ENCODE measurements at places on chromosomes 3 and 15. TPM values are rescaled to one million over a fixed set of nuclear protein-coding genes. Genes with fewer than 3 reads are reported as not detected.

DNA sequence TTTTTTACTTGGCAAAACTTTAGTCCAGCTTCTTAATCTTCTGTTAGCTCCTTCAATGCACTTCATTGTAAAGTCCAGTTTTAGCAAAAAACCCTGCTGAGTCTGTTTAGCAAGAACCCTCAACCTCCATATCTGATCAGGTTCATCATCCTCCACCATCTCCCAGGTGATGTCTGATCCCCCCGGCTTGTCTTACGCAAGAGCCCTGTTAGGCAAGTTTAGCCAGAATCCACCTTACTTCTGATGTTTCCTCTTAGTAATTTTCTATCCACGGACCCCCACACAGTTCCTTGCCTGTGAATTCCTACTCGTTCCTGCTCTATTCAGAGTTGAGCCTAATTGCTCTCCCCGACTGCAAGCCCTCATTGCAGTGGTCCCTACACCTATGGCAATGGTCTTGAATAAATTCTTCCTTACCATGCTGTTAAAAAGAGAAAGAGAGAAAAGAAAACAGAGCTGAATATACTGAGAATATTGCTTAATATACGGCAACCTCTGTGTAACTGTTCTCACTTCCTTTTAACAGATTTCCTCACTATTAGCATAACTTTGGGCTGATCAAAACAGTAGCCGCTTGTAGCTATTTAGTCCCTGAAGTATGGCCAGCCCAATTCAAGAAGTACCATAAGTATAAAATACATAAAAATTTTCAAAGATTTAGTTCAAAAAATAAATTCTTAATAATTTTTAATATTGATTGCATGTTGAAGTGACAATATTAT lies 78.7 kb upstream of the MME start:
- no peak for DNase-seq

GRCh38 chr3:65728138-65728537 lies 310.6 kb downstream of the MAGI1 start:
- DNase-seq, result no peak

DNA sequence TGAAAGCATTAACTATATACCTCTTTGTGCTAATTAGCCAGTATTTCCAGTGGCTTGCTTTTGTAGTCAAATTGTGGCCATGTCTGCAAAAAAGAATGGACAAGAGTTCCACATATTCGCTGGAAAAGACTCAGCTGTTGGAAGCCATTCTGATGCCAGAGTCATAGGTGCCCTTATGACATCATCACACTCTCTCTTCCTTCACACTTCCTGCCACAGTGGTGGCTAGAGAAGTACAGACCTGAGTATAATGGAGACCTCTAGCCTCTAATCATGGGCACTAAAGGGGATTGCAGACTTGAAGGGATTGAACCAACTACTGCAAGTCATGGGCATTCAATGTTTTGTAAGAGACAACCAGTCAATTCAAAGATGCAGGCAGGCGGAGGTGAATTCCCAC lies 38.3 kb upstream of the IQCF6 start:
- DNase-seq, result no peak

The ZNF774 gene
- total RNA-seq, result 8.9 TPM

- DNase-seq, result no peak
These were observed 566.5 kb downstream of the ROBO2 start for GRCh38 chr3:77606372-77606771.

GRCh38 chr15:91849749-91850161 lies 3.8 kb upstream of the SLCO3A1 start:
- DNase-seq, result no peak

The FGF12 gene
- total RNA-seq, result 3.2 TPM

- no peak for DNase-seq
These were observed 29.9 kb upstream of the STT3B start for GRCh38 chr3:31502803-31503221.

DNA sequence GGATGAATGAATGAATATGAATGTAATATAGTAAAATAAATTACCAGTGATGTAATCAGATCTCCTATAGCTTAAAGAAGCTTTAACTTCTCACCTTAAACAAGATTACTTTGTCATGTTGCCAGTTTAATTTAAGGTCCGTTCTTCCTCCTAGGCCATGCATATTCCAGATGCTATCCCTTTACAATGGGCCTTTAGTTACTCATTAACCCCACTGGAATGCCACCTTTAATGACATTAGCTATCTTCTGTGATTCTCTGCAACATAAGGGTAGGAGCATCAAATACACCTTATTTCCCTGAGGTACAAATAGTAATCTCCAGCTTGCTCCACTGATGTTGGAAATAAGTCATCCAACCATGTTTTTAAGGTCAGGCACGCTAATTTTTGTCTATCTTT lies 63.0 kb upstream of the TIMP4 start:
- no peak for DNase-seq

GRCh38 chr3:13292375-13292774 lies 127.7 kb downstream of the NUP210 start:
- no peak for DNase-seq

DNA sequence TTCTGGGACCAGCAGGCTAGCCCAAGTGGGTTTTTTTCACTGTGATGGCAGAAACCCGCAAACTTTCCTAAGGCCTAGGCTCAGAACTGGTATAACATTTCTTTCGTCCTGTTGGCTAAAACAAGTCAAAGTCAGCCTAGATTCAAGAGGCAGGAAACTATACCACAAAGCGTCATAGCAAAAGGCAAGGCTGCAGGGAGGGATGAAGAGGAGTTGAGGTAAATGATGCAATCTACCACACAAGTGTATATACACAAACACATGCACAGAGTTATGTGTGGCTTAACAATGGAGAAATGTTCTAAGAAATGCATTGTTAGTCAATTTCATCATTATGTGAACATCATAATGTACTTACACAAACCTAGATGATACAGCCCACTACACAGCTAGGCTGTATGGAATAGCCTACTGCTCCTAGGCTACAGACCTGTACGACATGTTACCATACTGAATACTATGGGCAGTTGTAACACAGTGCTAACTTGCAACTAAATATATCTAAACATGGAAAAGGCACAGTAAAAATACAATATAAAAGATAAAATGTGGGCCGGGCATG lies 225.6 kb downstream of the TBL1XR1 start:
- DNase-seq, result no peak

The EPHB3 gene
- total RNA-seq, result 4.9 TPM

DNA sequence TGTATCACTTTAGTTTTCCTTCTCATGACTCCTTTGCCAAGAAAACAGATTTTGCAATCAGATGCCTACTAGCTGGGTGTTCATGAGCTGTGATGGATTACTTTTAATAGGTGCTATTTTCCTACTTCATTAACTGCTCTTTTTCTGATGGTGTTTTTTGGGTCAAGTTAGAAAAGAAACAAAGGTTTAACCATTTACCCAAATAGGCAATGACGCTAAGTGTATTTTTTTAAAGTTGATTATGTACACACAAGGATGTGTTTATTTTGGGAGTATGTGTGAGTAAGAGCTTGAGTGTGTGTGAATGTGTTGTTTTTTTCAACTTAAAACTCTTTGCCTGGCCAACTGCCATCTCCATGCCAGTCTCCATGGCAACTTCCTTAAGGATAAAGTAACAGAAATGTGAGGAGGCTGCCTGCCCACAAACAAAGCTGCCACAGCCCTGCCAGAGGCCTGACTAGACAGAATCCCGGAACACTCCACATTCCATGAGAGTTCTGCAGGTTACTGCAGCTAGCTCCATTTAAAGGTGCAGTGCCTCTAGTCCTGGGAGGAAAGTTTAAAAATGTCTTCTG lies 215.6 kb upstream of the RBMS3 start:
- DNase-seq, result peak; percentile 57
